ENCODE measurements at places on chromosomes 4 and X. TPM values are rescaled to one million over a fixed set of nuclear protein-coding genes. Genes with fewer than 3 reads are reported as not detected.

NDST3 gene
- 1.3 TPM for total RNA-seq

MAGEA12 gene
- total RNA-seq: not detected

ETDB gene
- not detected for total RNA-seq

INPP4B gene
- 18.7 TPM for total RNA-seq

TLL1 gene
- 2.1 TPM for total RNA-seq

KLKB1 gene
- 0.17 TPM for total RNA-seq

DDX53 gene
- total RNA-seq: not detected

FHIP1A gene
- total RNA-seq: 1.7 TPM

FAM47A gene
- total RNA-seq: not detected

NDUFB11 gene
- 65.4 TPM for total RNA-seq

AADAT gene
- 12.3 TPM for total RNA-seq

APELA gene
- total RNA-seq: not detected

MAGEA4 gene
- total RNA-seq: not detected

SLC9B1 gene
- total RNA-seq: 1.3 TPM

FIP1L1 gene
- total RNA-seq: 46.0 TPM

NR3C2 gene
- 0.20 TPM for total RNA-seq

AFM gene
- not detected for total RNA-seq

FGF16 gene
- not detected for total RNA-seq

TLR8 gene
- not detected for total RNA-seq

MAOA gene
- 3.4 TPM for total RNA-seq

VEGFD gene
- total RNA-seq: 0.20 TPM

TMEM35A gene
- 0.85 TPM for total RNA-seq

TMEM271 gene
- total RNA-seq: not detected

GAGE12F gene
- not detected for total RNA-seq

USP17L24 gene
- not detected for total RNA-seq

SPATA18 gene
- 18.6 TPM for total RNA-seq

CDS1 gene
- total RNA-seq: 0.30 TPM

SPANXC gene
- total RNA-seq: not detected

MND1 gene
- 2.2 TPM for total RNA-seq

P2RY4 gene
- total RNA-seq: not detected

SLC16A2 gene
- total RNA-seq: 18.3 TPM

GSX2 gene
- not detected for total RNA-seq

SCD5 gene
- total RNA-seq: 22.6 TPM

CXCL6 gene
- not detected for total RNA-seq

COL4A6 gene
- total RNA-seq: 4.5 TPM

PAK3 gene
- 0.46 TPM for total RNA-seq

CHRNA9 gene
- total RNA-seq: not detected

G6PD gene
- 67.6 TPM for total RNA-seq

GAGE12H gene
- not detected for total RNA-seq

SMAD1 gene
- total RNA-seq: 16.5 TPM

ABLIM2 gene
- 0.64 TPM for total RNA-seq

HS6ST2 gene
- total RNA-seq: 1.9 TPM

OTUD6A gene
- total RNA-seq: not detected

GATB gene
- total RNA-seq: 10.2 TPM

FAT4 gene
- total RNA-seq: 17.7 TPM

CSN1S1 gene
- total RNA-seq: not detected

PCDH7 gene
- total RNA-seq: 72.3 TPM

MAP3K15 gene
- not detected for total RNA-seq

SFRP2 gene
- total RNA-seq: 130 TPM

PDCL2 gene
- not detected for total RNA-seq

PITX2 gene
- not detected for total RNA-seq

NPY1R gene
- 0.22 TPM for total RNA-seq

HSD17B13 gene
- total RNA-seq: not detected

MAOB gene
- 3.2 TPM for total RNA-seq

AMBN gene
- total RNA-seq: not detected

TMPRSS11F gene
- total RNA-seq: not detected

ARSJ gene
- 80.9 TPM for total RNA-seq

IQSEC2 gene
- total RNA-seq: 8.2 TPM

All from chondrocyte (in vitro differentiated cells).